ENCODE measurements at places on chromosomes 7 and 10. TPM values are rescaled to one million over a fixed set of nuclear protein-coding genes. Genes with fewer than 3 reads are reported as not detected.

GRCh38 chr7:29877196-29877595 is 70.9 kb downstream of the WIPF3 start:
- DNase-seq, result no peak

The FXYD4 gene
- not detected for total RNA-seq

- DNase-seq, result no peak
These were observed 69.6 kb upstream of the HDAC9 start for GRCh38 chr7:18425838-18426445.

The GIMAP2 gene
- 10.5 TPM for total RNA-seq

DNA sequence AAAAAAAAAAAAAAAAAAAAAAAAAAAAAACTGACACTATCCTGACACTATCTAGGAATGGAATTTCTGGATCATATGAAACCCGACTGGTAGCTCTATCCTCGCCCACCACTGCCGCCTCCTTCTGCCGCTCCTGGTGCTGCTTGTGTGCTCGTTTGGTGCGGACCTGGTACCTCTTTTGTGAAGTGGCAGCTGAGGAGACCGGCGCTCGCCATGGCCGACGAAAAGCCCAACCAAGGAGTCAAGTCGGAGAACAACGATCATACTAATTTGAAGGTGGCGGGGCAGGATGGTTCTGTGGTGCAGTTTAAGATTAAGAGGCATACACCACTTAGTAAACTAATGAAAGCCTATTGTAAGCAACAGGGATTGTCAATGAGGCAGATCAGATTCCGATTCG is 130.6 kb downstream of the SEPTIN14 start:
- no peak for DNase-seq

The MMD2 gene
- not detected for total RNA-seq

The OR13A1 gene
- total RNA-seq, result 0.08 TPM

- DNase-seq, result no peak
These were observed 57.6 kb upstream of the FAM171A1 start for GRCh38 chr10:15428681-15429080.

DNA sequence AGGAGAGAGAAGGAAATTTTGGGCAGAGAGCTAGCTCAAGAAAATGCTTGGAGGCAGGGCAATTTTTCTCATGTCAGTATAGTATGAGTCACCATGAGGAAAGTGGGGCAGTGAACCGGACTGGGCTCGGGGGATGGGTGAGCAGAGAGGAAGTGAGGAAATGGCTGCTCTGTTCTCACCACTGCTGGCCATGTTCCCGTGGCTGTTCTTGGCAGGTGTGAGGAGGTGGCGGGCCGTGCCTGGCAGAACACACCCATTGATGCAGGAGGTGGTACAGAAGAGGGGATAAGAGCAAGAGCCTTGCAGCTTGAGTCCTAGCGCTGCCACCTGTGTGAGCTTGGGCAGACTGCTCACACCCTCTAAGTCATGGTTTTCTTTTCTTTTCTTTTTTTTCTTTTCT is 304.4 kb upstream of the LYZL1 start:
- peak; percentile 89 for DNase-seq

DNA sequence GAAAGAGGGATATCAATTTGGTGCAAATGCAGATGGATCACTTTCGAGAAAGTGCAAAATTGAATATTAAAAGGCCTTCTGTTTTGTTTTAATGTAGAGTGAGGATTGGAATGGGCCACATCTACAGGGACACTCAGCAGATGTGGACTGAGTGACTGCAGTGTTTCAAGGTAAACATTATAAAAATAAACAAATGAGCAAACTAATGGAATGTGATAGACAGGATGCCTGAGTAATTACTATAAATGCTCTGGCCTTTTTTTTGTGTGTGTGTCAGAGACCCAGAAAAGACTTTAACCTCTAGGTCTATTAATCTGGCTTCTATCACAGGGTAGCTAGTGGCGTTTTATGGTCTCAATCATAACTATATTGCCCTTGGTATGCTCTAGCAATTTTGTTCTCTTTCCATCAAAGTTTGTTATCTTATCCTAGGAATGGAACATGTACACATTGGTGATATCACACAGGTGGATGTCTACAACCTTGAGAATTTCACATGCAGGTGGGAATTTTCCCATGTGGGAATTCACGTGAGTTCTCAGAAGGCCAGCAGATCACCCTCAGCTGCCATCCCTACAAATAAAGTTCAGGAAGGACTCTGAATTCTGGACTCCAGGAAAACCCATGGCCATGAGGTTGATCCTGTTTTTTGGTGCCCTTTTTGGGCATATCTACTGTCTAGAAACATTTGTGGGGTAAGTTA is at the start of gene CPA2:
Gene CPA2, plus strand, starts transcription at position 606 of the 703 bp plus-strand sequence. Its CDS starts 19 bp downstream, at position 625.
- DNase-seq, result no peak

DNA sequence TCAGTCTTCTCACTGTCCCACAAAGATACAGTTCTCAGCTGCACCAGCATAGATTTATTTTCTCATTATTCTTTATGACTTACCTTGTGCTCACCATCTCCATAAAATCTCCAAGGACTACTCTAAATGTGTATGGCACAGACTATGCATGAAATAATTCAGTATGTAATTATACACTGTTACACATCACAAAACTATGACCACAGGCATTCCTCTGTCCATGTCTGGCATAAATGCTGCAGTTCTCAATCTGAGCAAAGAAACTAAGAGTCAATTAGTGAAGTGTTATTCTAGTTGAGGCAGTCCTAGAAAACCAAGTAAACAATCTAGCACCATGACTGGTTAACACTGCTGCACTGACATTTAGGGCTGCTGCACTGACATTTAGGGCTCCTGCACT is 2.7 kb downstream of the CYCS start:
- DNase-seq, result no peak

DNA sequence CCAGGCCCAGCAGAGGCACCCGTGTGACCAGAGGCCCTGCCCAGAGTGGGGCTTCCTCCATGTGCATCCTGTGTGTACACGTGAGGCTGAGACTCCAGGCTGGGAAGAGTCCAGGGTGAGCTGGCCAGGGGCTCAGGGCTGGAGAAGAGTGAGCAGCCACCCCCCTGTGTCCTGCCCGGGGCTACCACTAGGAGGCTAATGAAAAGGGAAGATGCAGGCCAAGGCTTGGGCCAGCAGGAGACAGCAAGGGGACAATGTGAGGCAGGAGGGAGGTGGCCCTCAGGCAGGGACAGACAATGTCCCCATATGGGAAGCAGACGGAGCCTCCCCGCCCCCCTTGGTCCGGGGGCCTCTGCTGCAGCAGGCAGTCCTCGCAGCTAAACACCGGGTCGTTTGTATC is 102.0 kb downstream of the HIF1AN start:
- DNase-seq, result no peak

The THSD7A gene
- total RNA-seq, result 1.8 TPM

The SEMA3C gene
- 60.5 TPM for total RNA-seq

- DNase-seq, result no peak
These were observed 540.7 kb downstream of the CALN1 start for GRCh38 chr7:71871446-71871845.

DNA sequence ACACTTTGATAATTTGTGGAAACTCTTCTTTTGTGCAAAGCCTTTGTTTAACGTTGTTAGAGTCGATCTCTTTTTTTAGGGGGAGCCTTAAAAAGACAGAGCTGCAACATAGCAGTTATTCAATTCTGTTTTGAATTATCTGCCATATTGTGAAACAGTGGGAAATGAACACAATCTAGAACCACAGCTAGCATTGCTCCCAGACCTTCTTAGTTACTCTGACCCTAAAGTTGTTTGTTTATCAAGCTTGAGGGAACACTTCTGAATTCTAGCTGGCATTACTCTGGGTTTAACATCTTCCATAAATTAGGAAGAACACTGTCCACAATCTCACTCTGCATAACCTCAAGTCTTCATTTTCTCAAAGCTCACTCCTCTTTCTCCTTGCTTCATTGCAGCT is 217.7 kb downstream of the PRKG1 start:
- no peak for DNase-seq

The TMEM176B gene
- total RNA-seq, result 86.7 TPM

- no peak for DNase-seq
These were observed at the start of gene BBIP1 for GRCh38 chr10:110918643-110919348. Gene BBIP1 (minus strand): TSS chr10:110919180. CDS start chr10:110918157, 1,023 bp downstream.

- no peak for DNase-seq
These were observed 65.7 kb downstream of the NXPH1 start for GRCh38 chr7:8499128-8499527.

DNA sequence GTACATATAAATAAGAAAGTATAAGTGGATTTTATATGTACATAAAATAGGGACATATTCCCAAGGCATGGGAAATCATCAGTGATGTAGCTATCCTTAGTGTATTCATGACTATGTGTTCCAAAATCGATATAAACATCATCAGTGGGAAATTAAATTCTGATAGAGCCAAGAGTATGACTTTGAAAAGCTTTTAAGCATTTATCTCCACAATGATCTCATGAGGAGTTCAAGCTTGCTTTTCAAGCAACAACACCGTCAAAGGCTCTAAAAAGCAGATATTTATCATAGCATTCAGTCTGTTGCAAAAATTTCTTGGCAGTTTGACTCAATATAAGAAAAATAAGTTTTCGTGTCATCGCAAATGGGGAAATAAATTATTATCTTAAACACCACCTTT is 14.5 kb upstream of the NEBL start:
- DNase-seq, result no peak

DNA sequence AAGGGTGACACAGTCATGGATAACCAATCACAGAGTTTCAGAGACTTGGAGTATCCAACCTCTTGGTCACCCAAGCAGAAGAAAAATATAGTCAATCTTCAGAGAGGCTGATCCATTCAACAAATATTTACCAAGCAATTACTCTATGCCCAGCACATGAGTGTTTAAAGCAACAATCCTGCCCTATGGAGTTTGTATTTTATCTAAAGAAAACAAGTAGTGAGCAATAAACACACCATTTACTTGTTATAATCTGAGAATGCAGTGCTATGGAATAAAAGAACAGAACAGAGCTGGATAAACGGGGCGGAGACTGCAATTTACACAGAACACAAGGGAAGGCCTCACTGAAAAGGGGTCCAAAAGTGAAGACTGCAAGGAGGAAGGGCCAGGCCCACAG is 63.8 kb downstream of the GRB10 start:
- DNase-seq, result no peak

The AGR2 gene
- 1.5 TPM for total RNA-seq

The LRRC4 gene
- total RNA-seq, result 16.7 TPM

The HIP1 gene
- 14.7 TPM for total RNA-seq

- DNase-seq, result no peak
These were observed 21.5 kb downstream of the ALOX5 start for GRCh38 chr10:45395554-45395953.

Data from ovary (tissue), 10 donors.